Stimulated activated CD4-positive, alpha-beta T cell treated with anti-CD3 and anti-CD28 coated beads, Interleukin-2, amount 100 ng/mL, for 24 hours (primary cell): ENCODE measurements at places on chromosomes 11 and 22.

DNA sequence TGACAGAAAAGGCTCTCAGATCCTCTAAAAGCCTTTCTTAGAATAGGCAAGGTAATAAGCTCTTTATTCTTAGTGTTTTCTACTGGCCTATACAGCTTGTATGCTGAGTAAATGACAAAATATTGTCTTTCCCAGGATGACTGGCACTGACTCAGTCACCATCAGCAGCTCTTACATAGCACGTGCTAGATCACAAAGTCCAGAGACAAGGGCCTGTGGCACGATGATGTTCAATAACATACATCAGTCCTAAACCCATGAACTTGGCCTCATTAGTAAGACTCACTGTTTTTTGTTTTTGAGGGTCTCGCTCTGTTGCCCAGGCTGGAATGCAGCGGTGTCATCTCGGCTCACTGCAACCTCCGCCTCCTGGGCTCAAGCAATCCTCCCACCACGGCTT is 42.7 kb downstream of the CELF1 start:
- DNase-seq: no peak

- no peak for DNase-seq
These were observed 50.4 kb downstream of the DENND5A start for GRCh38 chr11:9214765-9215164.

DNA sequence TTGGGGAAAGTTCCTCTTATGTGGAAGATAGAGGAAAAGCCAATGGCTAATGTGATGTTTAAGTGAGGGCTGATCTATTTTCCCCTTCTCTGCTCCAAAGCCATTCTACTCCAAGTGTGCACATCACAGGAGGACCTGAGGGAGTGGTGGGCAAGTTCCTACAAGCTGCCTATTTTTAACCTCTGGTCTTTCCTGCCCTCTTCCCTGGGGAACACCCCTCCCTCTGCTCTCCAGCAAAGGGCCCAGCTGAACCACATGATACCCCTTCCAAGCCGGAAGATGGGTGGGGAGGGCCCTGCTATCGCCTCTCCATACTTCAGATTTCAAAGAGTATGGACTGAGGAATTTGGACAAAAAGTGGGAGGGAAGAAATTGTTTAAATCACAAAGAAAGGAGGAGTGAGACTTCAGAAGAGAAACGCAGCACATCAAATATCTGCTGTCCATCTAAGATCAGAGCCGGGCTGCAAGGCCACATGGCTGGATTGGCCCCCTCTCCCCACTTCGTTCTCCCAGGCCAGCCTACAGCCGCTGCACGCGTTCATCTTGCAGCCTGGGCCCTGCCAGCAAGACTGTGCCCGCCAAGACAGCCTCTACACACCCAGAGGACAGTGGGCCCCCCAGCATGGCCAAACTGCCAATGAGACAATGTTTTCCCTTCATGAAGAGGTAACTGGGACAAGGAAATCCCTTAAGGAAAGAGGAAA is 77.5 kb downstream of the MICAL3 start:
- no peak for DNase-seq

- DNase-seq: no peak
These were observed 66.0 kb downstream of the RDX start for GRCh38 chr11:110230377-110230776.

GRCh38 chr22:46112405-46112804 is 37.9 kb upstream of the PPARA start:
- DNase-seq: no peak

GRCh38 chr22:31983911-31984656 is 39.7 kb downstream of the YWHAH start:
- no peak for DNase-seq

- DNase-seq: no peak
These were observed at the start of gene PYGM for GRCh38 chr11:64759722-64760719. Gene PYGM (minus strand): TSS chr11:64759974. CDS start chr11:64759898, 76 bp downstream.

GRCh38 chr11:117851852-117852251 is 24.6 kb downstream of the FXYD6 start:
- DNase-seq: no peak

DNA sequence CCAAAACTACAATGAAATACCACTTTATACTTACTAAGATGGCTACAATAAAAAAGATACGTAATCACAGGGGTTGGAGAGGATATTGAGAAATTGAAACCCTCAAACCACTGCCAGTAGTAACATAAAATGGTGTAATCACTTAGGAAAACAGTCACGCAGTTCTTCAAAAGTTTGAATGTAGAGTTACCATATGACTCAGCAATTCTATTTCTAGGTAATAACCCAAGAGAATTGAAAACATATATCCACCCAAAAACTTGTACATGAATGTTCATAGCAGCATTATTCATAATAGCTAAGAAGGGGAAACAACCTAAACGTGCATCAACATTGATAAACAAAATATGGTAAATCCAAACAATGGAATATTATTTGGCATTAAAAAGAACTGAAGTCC is 24.4 kb upstream of the PSMA1 start:
- no peak for DNase-seq

DNA sequence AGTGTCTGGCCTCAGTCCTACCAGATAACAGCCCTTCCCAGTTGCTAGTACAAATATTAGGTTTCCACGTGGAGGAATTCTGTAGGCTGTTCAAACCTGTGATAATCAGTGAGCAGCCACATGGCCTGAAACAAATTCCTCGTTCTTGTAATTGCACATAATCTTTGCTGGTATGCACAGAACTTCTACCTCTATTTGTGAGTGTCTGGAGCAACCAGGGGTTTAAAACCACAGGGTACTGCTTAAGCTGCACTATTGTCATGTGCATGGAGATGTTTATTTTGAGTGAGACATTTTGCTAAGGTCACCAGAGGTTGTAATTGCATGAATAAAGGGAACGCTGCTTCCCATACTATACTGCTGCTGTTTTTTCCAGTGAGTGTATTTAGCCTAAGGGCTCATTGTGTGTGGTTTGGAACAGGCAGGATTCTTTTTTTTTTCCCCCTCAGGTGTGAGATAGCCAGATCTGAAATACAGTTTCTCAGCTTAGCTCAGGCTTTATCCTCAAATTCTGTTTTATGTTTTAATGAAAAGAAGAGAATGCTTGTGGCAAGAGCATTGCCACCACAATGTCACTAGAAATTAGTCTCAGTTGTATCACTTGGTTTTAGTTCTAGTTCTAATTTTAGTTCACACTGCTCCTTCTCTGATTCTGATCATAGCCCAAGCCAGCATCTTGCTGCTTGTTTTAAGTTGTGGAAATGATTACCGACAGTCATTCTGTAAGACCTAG is 60.5 kb downstream of the CYB5R2 start:
- DNase-seq: no peak

GRCh38 chr11:9861860-9862725 is 198.2 kb downstream of the SWAP70 start:
- DNase-seq: peak; percentile 30

GRCh38 chr11:108237058-108237481 is 14.2 kb downstream of the ATM start:
- DNase-seq: no peak

GRCh38 chr11:2975594-2975993 is 16.5 kb downstream of the NAP1L4 start:
- DNase-seq: peak; percentile 47

DNA sequence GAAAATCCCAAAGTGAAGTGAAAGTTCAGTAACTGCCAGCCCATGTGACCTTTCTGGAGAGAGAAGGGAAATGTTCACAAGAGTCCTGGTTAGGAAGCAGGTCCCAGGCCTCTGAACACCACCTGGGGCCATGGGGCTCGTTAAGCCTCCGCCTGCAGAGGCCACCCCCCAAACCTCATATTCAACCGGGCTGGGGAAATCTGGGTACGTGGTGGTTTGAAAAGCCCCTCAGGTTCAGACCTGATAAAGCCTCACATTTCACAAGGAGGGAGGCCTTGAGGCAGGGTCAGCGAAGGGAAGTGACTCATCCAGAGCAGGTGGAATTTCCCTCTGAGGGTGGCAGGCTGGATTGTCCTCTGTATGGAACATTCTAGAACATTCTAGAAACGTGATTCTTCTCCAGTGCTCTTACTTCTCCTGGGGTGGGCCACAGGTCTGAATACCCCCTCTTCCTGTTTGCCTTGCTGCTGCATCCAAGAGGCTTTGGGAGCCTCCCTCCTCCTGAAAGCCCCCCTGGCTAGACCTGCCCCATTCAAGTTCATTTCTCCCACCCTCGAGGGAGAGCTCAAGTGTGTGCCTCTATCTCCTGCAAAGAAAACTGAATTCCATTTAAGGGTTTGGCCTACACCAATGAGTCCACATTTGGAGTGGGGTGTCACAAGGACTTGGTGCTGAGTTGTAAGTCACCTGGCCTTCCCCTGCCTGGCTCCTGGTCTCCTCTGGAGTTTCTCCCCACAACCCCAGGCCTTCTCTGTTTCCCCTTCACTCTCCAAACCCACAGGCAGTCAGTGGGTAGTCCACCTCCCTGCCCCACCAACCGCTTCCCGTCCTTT is 6.3 kb downstream of the FXYD2 start:
- peak; percentile 53 for DNase-seq

DNA sequence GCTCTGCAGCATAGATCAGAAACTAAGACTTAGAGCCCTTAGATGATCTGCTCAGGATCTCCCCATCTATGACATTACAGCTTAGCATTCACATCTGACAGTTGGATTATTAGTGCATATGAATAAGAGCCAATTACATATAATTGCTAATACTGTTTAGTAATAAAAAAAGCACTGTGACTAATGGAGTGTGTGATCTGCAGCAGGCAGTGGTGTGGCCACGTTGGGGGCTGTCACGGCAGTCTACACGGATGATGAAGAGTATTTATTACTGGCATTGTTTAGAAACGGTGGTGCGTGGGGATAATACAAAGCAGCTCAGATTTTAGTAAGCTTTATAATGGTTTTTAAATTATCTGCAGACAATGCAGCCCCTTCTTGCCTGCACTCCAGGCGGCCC is 93.5 kb upstream of the TIMP3 start:
- no peak for DNase-seq

GRCh38 chr11:91625495-91625894 is 599.1 kb upstream of the FAT3 start:
- DNase-seq: no peak

DNA sequence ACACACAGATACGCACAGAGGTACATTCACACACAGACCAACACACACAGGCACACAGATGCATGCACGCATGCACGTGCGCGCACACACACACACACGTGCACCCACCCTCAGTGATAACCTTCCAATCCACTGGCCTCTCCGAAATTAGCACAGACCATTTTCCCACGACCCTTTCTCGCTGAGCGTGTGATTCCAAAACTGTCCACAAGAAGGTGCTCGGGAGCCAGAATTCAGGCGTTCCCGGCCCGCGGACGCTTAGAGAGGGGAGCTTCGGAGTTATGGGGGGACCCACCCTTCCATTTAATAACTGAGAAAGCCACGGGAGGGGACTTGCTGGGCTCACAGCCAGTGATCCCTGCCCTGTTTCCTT is 33.8 kb upstream of the SLC35C1 start:
- peak; percentile 82 for DNase-seq

GRCh38 chr11:47797633-47798032 is 30.5 kb upstream of the FNBP4 start:
- DNase-seq: peak; percentile 40

- no peak for DNase-seq
These were observed 358.2 kb downstream of the DDX10 start for GRCh38 chr11:109023036-109023435.

DNA sequence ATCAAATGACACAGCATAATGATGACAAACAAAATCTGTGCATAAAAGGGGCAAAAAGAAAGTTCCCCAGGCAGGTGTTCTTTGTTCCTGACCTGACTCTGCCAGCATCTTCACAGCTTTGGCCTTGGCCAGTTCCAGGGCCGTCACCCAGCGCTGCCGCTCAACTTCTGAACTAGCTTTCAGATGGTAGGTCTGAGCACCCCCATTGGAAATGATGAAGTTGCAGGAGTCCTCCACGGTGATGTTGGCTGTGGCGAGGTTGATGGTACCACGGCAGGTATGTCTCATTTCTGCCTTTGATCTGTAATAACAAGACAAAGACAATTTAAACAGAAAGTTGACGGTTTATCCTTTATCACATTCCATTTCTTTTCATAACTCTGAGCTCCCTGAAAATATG is 5.3 kb downstream of the OSBP start:
- no peak for DNase-seq

- no peak for DNase-seq
These were observed 103.0 kb downstream of the FBXO7 start for GRCh38 chr22:32577591-32577990.

DNA sequence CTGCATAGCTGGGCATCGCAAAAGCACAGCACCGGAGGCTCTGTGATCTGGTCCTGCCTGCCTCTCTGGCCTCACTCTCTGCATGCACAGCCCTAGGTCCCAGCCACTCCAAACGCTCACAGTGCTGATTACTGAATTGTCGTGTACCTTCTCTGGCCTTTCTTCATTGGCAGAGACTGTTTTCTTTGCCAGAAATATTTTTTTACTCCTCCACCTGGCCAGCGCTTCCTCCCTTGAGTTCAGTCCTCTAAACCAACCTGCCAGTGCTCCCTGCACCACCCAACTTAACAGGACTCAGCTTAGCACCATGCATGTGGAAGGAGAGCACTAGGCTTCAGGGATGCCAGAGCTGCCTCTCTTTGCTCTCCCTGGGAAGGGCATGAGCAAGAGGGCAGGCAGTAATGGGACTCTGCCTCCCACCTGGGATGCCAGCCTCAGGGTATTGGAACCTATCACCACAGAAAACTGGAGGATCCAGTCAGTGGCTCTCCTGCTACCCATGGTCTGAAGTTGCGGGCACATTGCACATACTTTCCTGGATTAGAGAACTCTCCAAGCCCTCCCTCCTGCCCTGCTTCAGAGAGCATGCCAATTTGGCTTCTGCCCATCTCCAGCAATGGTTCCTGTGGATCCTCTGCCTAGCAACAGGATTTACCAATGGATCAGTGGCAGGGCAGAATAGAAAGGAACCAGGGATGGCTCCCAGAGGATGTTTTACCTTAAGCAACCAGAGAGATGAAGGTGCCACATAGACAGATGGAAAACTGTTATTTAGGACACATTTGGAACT is 37.0 kb upstream of the GNAZ start:
- DNase-seq: no peak

GRCh38 chr11:14376920-14377319 is 17.9 kb upstream of the RRAS2 start:
- DNase-seq: no peak

GRCh38 chr11:82046778-82047177 is 686.9 kb downstream of the FAM181B start:
- no peak for DNase-seq

DNA sequence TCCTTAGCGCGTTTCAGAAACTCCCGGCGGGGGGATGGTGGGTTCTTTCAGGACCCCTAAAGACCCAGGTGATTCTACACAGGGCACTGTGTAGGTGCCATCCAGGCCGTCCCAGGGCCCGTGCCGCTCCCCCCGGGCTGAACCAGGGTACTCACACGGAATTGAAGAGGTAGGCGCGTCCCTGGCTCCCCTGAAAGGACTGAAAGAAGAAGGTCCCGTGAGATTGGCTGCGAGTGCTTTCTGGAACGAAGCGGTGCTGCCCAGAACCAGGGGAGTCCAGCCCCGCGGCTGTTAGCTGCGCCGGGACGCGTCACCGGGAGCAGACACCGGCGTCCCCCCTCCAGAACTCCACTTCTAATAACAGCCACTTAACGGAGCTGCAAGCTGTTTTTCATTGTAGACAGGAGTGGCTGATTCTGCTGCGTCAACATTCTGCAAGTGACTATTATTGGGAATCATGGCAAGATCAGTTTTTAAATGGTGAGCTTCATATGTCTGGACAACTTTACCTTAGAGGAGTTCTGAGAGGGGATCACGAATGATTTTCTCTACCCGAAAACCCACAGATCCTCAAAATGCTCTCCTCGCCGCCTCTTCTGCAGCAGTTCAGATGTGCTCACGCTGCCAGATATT is 31.8 kb downstream of the YPEL1 start:
- no peak for DNase-seq
